RKO (cell line): ENCODE measurements at places on chromosomes 3 and 15.
A peak's percentile ranks its signal among the peaks of the same experiment; 100 is the strongest.

GRCh38 chr3:94416768-94417167 lies 353.9 kb downstream of the NSUN3 start:
- DNase-seq, result no peak

- DNase-seq, result no peak
Measured at GRCh38 chr15:47742334-47742733, 25.0 kb downstream of the SEMA6D start.

- peak; percentile 75 for DNase-seq
Measured at GRCh38 chr3:156795890-156796481, 30.2 kb upstream of the LEKR1 start.

GRCh38 chr15:33834892-33835743 lies 133.2 kb upstream of the CHRM5 start:
- DNase-seq, result no peak

DNA sequence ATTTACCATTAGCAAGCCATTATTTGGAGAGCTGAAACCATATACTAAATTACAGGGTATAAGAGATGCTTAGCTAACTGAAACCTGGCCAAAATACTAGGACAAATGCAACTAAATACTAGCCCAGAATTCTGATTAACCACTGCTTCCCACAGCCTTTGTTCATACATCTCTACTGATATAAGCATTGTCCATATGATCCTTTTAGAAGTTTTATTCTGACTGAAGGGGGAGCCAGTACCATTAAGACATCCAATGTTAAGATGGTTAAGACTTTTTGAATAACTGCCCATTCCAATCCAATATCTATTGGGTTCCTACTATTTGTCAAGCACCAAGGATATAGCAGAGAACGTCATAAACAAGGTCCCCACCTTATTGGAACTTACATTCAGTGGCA lies 421.3 kb downstream of the FOXP1 start:
- no peak for DNase-seq

- no peak for DNase-seq
Measured at GRCh38 chr3:98770261-98771039, 7.3 kb downstream of the ST3GAL6 start.

GRCh38 chr3:67648229-67648628 lies 6.2 kb downstream of the SUCLG2 start:
- no peak for DNase-seq

DNA sequence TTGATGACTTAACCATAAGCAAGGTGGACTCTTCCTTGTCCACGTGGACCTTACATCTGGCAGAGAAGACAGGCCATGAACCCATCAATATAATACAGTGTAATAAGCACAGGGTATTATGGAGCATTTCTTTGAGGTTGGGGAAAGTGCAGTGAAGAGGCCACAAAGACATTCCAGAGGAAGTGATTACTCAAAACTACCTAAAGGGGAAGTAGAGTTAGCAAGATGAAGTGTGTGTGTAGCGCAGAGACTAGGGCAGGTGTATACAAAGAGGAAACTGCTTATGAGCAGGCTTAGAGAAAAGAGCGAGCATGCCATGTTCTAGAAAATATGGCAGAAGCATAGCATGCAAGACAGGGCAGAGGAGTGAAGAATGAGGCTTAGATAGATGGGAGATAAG lies 17.9 kb downstream of the CP start:
- DNase-seq, result no peak

GRCh38 chr3:29440413-29441305 lies 159.8 kb downstream of the RBMS3 start:
- no peak for DNase-seq

- DNase-seq, result peak; percentile 38
Measured at GRCh38 chr3:81218023-81218422, 543.4 kb downstream of the GBE1 start.
